ENCODE measurements at places on chromosomes 3 and 15.
A peak's percentile ranks its signal among the peaks of the same experiment; 100 is the strongest.

- DNase-seq = no peak
These were observed 13.1 kb upstream of the VIPR1 start for GRCh38 chr3:42489116-42489936.

DNA sequence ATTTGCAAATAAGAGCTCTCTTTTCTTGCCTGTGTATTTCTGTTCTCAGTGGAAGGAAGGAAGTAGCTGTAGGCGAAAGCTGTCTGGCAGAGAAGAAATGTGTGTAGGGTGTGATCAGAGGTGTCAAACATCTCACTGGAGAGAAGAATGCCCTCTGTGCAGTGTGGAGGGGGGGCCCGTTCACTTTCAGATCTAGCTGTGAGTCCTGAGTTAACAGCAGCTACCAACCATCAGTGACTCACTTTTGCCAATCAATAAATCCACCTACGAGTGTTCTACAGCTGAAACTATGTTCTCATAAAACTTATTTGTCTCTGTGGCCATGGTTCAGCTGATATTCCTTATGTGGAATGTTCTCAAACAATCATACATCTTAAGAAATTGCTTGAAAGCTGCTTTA lies 103.7 kb downstream of the FRMD4B start:
- no peak for DNase-seq

DNA sequence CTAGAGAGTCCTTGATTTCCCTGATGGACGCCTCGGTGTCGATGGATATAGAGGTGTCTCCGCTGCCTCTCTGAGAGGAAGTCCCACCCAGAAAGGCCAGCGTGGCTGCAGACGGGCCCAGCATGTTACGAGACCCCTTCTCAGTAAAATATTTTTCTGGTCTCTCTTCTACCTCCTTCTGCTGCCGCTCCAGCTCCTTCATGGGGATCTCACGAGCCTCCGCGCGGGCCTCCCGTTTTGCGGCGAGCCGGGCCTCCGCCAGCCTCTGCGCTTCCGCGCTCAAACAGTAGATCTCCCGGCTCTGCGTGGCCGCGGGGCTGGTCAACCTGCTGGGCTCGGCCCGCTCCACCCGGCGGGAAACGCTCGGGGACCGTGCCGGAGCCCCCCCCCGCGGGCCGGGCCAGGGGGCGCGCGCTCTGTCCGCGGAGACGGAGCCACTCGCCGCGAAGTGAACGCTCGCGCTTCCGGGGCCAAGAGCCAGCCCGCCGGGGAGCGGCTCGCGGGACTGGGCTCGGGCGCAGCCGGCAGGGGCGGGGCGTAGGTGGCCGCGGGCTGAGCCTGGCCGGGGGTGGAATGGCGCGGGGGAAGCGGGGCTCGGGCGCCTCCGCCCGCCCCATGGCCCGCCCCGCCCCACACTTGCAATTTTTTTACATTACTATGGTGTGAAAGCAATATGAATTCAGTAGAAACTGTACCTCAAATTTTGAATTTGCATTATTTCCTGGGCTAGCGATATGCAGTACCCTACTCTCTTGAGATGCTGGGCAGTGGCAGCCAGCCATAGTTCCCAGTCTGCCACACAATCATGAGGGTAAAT lies 10.2 kb upstream of the KCNMB3 start:
- peak; percentile 81 for DNase-seq

- DNase-seq = no peak
These were observed 287.0 kb downstream of the MEX3B start for GRCh38 chr15:81758818-81759284.

DNA sequence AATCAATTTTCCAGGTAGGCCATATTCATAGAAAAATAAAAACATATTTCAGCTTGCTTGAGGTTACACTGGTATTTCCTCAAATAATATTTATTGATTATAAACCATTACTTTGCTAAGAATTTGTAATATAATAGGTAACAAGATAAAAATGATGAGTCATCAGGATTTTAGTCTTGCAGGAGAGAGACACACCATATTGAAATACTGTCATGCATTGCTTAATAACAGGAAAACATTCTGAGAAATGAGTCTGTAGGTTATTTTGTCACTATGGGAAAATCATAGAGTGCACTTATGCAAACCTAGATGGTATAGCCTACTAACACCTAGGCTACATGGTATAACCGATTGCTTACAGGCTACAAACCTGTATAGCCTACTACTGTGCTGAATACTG lies 990.5 kb downstream of the OTOL1 start:
- DNase-seq = no peak

DNA sequence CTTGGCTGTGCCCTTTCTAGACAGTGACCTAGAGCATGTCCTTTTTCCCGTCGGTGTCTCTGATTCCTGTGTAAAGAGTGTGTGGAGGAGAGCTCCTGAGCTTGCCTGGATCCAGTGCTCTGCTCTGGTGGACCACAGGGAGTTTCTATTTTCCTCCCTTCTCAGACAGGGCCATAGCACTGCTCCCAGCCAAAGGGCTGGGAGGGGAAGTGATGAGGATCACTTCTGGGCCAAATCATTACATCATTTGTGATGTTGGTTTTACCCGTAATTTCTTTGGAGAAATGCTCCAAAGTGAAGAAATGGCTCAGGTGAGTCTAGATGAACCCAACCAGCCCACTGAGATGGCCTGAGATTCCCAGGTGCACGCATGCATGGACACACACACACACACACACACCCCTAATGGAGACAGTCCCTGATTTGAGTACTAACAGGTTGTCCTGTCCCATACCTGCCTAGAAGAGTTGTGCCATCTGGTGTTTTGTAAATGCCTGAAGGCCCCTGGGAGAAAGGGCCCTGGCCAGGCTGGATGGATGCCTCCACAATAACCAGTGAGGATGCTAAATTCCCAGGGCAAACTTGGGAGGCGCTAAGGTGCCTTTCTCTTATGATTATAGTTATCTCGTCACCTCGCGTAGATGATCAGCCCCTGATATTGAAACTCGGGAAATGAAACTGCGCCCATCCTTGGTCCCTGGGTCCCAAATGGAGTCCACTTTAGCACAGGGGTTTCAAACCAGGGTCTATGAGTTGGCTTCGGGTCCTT lies 86.9 kb downstream of the ASB7 start:
- no peak for DNase-seq

DNA sequence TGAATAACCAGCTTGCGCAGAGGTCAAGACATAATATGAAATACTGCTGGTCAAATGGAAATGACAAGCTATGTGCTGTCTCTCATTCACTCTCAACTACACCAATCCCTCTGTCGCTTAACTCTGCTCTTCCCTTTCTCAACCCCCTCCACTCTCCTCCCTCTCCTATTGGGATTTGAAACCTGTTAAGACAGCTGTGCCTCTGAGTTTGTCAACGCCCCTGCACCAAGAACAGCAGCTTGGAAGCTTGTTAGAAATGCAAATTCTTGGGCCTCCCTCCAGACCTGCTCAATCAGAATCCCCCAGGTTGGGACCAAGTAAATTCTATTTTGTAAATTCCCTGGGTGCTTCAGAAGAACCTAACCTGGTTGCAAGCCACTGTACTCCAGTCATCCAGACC lies 149.7 kb upstream of the ATP2B2 start:
- DNase-seq = no peak

DNA sequence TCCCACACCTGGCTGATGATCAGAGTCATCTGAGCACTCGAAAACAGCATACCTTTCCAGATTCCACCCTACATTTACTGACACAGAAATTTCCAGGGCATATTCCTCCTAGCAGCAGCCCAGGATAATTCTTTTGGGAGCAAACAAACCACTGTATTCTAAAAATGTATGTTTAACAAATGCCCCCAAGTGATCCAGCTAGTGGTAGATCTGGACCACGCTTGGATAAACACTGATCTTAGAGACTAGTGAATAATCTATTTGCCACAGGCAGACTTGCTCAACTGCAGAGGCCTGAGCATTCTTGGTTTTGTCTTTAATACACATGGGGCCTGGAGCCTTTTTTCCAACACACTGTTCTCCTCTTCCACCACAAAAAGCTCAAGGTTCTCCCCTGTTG lies 89.6 kb downstream of the TM4SF4 start:
- no peak for DNase-seq

- no peak for DNase-seq
These were observed 49.4 kb upstream of the FLNB start for GRCh38 chr3:57958642-57959422.

- DNase-seq = no peak
These were observed 155.6 kb downstream of the GOLGA6L4 start for GRCh38 chr15:84391191-84391590.

DNA sequence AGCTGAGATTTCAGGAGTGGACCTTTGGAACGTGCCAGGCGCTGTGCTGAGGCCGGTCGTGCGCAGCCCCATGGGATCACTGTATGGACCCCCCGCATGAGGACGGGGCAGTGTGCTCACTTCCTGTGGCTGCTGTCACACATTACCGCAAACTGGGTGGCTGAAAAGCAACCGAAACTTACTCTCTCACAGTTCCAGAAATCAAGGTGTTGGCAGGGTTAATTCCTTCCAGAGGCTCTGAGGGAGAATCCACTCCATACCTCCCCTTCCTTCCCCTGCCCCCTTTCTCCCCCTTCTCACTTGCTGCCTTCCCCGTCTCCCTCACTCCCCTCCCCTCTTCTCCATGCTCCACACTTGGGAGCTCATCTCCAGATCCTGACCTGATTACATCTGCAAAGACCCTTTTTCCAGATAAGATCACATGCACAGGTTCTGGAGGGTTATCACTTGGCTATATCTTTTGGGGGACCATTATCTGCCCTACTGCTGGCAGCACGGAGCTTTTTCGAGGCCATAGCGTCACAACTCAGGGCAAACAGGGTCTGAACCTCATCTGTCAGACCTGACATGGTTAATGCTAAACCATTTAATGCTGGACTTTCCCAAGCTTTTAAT lies 41.2 kb downstream of the KLF13 start:
- no peak for DNase-seq

DNA sequence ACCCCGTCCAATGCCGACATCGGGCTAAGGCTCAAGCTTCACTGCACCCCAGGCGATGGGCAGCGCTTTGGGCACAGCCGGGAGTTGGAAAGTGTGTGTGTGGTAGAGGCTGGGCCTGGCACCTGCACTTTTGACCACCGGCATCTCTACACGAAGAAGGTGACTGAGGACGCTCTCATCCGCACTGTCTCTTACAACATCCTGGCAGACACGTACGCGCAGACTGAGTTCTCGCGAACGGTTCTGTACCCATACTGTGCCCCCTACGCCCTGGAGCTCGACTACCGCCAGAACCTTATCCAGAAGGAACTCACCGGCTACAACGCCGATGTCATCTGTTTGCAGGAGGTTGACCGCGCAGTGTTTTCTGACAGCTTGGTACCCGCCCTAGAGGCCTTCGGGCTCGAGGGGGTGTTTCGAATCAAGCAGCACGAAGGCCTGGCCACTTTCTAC lies 1.0 kb downstream of the PDE12 start:
- peak; percentile 14 for DNase-seq

DNA sequence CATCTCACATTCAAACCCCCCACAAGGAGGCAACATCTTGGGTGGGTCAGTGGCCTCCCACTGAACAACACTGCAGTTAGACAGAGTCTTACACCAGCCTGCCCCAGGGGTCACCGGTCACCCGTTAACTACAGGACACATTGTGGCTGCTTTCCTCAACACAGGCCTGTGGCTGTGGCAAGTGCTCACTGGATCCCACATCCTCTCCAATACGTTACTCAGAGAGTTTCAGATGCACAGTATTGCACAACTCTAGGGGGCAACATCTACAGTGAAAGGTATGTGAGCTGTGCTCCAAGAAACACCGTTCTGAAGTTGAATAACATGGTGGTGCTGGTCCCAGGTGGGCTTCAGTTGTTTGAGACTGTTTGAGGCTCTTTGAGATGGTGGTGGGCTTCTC lies 41.0 kb downstream of the CTDSPL start:
- DNase-seq = no peak

- no peak for DNase-seq
These were observed 190.7 kb upstream of the SGO1 start for GRCh38 chr3:20376665-20377217.

DNA sequence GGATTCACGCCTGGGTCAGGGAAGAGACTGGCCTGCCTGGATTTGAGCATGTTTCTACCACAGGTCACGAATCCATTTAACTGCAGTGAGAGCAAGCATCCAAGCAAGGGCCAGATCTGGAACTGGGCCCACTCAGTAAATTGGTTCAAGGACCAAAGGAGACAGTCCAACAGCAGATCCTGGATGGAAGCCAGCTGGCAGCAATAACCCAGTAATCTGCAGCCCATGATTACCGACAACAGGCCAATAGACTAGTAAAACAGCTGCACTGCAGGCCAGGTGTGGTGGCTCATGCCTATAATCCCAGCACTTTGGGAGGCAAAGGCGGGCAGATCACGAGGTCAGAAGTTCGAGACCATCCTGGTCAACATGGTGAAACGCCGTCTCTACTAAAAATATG lies 11.8 kb downstream of the SAMD7 start:
- DNase-seq = peak; percentile 81

DNA sequence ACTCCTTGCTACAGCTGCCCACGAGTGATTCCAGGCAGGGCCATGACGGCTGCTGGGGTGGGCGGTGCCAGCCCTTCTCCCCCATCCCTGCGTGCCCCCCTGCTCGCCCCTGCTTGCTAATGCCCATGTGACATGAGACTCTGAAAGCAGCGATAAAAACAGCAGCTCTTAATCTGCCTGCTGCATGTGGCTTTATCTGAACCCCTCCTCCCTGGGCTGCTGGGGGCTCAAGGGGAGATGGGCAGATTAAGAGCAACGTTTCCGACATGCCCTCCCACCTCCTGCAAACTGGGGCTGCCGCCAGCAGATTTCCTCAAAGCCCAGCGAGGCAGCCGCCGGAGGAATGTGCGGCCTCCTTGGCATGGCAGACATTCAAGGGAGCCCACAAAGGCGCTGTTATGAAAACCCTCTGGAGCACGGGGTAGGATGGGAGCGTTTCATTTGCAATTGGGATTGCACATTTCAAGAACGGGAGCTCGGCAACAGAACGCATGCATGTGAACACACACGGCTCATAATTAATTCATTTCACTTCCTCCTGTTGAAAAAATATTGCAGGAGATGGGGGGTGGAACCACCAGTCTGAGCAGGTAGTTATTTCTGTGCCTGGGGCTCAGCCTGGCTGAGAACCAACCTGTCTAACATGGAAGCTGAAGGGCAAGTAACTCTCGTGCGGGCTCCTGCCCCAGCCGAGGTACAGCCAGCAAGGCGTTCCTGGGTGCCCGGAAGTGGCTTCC lies 504.2 kb upstream of the PROK2 start:
- DNase-seq = peak; percentile 85

DNA sequence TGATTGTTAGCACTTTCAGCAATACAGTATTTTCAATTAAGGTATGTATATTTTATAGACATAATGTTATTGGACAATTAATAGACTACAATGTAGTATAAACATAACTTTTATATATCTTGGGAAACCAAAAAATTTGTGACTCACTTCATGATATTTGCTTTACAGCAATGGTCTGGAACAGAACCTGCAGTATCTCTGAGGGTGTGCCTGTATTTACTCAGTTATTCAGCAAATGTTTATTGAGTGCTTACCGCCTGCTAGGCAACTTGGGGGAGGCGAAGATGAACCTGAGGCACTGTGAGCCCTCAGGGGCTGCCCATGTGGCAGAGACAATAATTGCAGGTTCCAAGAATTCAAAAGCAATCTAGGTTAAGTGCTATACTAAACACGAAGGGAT lies 144.8 kb downstream of the GABRB3 start:
- no peak for DNase-seq
